ENCODE measurements at places on chromosomes 13 and 19. TPM values are rescaled to one million over a fixed set of nuclear protein-coding genes. Genes with fewer than 3 reads are reported as not detected.
A peak's percentile ranks its signal among the peaks of the same experiment; 100 is the strongest.

- no peaks in the 10 kb centered on the region for H3K4me1 ChIP-seq
- DNase-seq, result no peak
- H3K27ac ChIP-seq, result no peak overlapping the region
- H3K27me3 ChIP-seq, result no peaks in the 10 kb centered on the region
- H3K36me3 ChIP-seq, result no peaks in the 10 kb centered on the region
Measured at GRCh38 chr13:109626386-109627171, 159.8 kb downstream of the IRS2 start.

- H3K4me3 ChIP-seq, result peak overlapping the region; percentile 90
- H3K36me3 ChIP-seq, result no peaks in the 10 kb centered on the region
- H3K27ac ChIP-seq, result peak overlapping the region; percentile 90
- DNase-seq, result peak; percentile 92
- peaks cover 31% of the 10 kb centered on the region for H3K4me1 ChIP-seq
Measured at GRCh38 chr19:58279042-58279924, 528 bp downstream of the ZNF8 start.

GRCh38 chr19:30161021-30161655 is 211.0 kb upstream of the ZNF536 start:
- H3K36me3 ChIP-seq, result no peaks in the 10 kb centered on the region
- H3K4me3 ChIP-seq, result no peak overlapping the region
- DNase-seq, result peak; percentile 84

DNA sequence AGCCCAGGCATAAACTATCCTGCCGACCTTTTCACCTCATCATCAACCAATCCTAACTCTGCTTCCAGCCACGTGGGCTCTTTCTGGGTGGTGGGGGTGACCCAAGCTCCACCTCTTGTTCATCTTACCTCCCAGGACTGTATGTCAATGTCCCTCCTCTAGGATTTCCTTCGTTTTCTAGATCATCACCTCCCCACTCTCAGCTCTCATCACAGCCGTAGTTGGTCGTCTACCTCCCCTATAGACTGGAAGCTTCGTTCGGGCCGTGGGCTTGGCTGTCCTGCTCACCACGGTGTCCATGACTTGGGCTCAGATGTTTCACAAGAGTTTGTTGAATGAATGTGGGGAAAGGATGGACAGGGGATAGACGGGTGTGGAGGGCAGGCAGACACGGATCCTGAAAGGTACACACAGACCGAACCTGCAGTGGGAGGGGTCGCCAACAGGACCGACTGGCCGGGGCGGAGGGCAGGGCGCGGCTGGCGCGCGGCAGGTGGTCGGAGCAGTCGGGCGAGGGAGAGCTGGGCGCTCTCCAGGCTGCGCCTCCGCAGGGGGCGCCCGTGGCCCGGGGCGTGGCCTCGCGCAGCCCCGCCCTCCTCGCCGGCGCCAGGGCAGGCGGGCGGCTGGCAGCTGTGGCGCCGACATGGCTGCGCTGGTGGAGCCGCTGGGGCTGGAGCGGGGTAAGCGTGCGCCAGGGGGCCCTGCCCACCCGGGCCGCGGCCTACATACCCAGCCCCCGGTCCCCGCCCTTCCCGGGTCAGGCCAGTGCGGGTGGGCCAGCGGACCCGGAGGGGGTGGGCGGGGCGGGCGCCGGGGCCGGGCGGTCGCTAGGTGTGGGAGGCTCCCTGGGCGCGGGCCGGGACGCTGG is at the start of gene LIN7B:
TSS of gene LIN7B (plus strand) at position 609 of the 868 bp plus-strand sequence. CDS start at position 644, 35 bp downstream.
- peak within 1 kb of the TSS; percentile 91 for H3K27ac ChIP-seq
- H3K36me3 ChIP-seq, result peaks cover 5% of the 10 kb centered on the region
- peak within 1 kb of the TSS; percentile 94 for H3K4me3 ChIP-seq

The ZNF66 gene
- 3.7 TPM for total RNA-seq

The ARRDC5 gene
- total RNA-seq, result 0.26 TPM

The ANO8 gene
- total RNA-seq, result 7.4 TPM

The MRPL4 gene
- total RNA-seq, result 57.2 TPM

Data from esophagus muscularis mucosa (tissue), 4 donors.